ENCODE measurements at places on chromosomes 7 and 10.
A peak's percentile ranks its signal among the peaks of the same experiment; 100 is the strongest.

DNA sequence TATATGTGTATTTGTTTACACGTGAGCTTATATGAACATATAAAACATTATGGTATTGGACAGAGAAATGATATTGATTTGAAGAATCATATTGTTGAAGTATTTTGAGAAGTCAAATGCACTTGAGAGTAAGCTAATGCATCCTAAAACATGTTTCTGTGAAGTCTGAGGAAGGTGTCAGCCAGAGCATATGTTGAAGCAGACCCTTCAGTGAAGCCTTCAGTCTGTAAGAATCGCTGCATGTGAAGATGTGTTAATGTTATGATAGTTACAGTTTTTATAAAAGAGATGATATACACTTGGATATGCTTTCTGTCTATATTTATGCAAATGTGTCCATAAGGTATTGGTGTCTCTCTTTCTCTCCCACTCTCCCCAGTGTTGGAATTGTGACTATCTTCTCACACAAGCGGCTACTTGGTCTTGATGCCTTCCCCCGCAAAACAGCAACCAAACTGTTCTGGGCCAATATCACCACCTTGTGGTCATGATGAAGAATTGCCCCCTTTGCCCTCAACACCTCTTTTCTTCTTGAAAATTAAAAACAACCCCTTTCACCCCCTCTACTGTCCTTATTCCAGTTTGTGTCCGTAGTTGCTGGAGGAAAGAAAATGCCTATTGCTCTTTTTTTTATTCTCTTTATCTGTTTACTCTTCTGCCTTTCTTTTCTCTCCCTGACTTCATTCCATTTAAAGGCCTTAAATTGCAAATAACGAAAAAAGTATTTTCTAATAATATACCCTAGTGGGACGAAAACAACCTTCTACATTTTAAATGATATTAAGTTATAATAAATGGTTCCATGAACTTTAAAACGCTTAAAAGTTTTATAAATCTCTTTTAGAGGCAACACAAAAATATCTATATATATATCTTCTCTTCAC lies 64.9 kb downstream of the IKZF1 start:
- DNase-seq: peak; percentile 60

GRCh38 chr7:80493121-80493849 lies 18.6 kb downstream of the GNAT3 start:
- DNase-seq: no peak

DNA sequence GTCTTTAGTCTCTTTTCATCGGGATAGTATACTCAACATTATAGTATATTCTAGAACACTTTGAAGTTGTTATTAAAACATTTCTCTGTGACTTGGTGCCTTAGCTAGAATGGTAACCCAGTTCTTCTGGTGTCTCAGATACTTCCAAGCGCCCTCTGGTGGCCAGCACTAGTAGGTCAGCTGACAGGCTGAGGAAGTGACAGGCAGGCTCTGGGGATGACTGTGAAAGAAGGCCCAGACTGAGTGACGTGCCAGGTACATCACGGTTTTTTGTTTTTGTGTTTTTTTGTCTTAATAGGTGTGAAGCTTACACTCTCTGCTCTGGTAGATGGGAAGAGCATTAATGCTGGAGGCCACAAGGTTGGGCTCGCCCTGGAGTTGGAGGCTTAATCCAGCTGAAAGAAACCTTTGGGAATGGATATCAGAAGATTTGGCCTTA lies 5.1 kb downstream of the COMTD1 start:
- peak; percentile 91 for DNase-seq

- DNase-seq: peak; percentile 25
Observed at GRCh38 chr7:158783595-158783994, 45.7 kb downstream of the ESYT2 start.

DNA sequence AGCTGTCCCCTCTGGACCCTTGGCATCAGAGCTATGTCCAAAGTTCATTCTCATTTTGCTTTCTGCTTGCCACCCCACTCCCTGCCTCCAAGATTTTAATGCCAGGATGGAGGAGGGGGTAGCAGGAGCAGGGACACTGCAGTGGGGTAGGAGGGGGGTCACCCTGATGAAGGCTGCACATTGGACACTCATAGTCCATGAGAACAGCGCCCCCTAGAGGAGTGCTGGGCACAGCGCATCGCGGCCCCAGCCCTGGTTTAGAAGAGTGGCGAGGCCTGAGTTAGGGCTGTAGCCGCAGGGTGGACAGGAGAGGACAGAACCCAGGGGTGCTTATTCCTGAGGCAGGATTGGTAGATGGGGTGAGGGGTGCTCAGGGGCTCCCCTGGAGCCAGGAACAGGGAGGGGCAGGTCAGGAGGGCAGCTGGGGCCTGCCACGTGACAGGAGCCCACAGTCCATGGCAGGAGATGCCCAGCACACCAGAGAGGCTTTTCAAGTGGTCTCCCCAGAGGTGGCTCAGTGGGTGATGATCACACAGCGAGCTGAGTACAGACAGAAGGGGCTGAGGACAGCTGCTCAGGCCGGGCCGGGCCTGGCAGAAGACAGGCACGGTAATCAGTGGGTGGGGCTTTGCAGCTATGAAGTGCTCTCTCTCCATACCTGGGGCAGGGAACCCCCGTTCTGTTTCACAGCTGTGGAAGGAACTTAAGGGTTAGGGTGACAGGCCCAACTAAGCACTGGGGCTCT lies 71.4 kb downstream of the NEURL1 start:
- no peak for DNase-seq

DNA sequence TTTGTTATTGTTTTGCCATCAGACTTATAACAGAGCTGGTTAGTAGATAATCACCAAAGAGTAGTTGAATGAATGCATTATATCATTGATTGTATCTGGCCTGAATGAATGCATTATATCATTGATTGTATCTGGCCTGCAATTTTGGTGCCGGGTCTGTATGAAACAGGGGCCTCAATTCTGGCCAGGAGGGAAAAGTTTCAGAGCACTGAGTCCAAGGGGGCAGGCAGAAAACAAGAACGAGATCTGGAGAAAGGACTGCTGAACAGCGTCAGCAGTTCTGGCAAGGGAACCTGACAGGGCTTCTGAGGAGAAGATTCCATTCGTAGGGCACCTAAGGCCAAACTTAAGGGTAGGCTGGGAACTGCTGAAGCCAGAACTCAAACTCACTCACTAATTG lies 128.0 kb downstream of the SEMA3C start:
- DNase-seq: no peak

DNA sequence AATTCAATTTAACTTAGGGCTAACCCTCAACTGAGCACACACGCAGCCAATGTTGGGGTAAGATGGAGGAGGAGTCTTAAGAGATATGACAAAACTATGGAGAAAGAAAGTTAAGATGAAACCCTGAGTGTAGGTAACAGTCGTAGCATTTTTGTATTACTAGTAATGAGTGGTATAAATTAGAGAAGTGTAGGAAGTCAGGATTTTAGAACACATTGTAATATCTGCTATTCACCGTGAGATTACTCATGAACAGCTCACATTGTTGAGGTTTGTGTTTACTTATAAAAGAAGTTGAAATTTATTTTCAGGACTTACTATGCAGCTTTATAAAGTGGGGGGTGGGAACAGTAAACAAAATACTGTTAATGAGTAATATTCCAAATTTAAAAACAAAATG lies 107.2 kb downstream of the ARHGAP21 start:
- DNase-seq: no peak

DNA sequence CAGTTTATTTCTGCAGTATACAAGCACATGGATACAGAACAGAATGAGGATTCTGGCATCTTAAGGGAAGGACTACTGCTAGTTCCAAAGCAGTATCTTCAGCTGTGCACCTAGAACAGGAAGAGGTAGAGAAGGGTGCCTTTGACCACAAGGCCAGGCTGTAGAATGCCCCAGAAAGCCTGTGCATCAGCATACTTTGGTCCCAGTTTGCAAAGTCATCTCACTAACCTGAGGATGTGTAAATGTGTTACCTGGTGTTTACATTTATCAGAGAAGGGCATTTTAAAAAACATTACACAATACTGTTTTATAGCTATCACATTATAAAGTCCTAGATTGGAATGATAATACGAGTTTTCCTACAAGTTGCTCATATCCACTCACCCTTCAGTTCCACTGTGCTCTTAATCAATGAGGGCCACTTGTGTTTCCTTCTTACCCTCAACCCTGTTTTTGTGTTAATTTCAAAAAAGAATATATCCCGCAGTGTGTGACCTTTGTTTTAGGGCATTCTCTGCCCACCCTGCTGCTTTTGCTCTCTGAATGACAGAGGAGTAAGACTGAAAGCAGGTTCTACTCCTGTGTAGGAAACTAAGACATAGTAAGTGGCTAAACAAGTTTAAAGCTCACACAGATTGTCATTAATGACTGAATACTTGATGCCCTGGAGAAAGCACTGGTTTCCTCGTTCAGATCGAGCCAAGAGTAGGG lies 3.4 kb downstream of the SLC35G1 start:
- no peak for DNase-seq

DNA sequence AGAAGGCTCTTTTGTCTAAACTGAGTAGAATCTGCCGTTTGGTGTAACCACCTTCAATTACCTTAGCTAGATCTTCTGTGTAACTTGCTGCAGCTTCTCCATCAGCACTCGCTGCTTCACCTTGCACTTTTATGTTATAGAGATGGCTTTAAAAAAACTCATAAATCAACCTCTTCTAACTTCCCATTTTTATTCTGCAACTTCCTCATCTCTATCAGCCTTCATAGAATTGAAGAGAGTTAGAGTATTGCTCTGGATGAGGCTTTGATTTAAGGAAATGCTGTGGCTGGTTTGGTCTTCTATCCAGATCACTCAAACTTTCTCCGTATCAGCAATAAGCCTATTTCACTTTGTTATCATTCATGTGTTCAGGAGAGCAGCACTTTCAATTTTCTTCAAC lies 1131.9 kb upstream of the CELF2 start:
- DNase-seq: no peak

- no peak for DNase-seq
Observed at GRCh38 chr7:118945911-118946682, 721.6 kb downstream of the ANKRD7 start.

GRCh38 chr7:17311194-17311593 lies 12.7 kb downstream of the AHR start:
- DNase-seq: no peak

DNA sequence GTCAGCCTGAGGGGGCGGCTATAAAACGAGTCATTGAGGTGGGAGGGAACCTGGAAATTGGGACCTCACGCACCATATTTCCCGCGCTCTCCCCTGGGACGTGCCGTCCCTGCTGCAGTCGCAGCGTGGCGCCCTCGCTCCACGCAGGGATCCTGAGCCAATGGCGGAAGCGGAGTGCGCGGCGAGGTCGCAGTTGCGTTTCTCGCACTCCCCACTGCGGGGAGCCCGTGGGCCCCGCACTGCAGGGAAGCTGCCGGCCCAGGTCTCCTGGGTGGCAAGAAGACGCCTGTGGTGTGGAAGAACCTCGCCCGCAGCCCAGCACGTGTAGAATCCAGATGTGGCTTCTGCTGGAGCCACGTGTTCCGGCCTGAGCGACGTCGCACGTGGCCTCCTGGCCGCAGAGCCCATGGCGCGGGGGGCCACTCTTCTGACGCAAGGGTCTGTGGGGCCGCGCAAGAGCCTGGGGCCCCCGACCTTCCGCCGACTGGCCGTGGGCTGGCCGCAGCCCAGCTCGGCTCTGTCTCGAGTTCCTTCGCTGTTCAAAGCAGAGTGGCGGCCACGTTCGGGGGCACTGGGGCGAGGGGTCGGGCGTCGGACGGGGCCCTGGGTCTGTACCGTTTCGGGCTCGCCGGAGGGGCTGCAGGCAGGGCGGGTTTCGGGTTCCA lies 26.4 kb downstream of the HIF1AN start:
- peak; percentile 58 for DNase-seq

- DNase-seq: no peak
Observed at GRCh38 chr7:101905203-101905865, 87.9 kb downstream of the CUX1 start.

GRCh38 chr7:38147005-38147404 lies 31.0 kb upstream of the STARD3NL start:
- DNase-seq: no peak

DNA sequence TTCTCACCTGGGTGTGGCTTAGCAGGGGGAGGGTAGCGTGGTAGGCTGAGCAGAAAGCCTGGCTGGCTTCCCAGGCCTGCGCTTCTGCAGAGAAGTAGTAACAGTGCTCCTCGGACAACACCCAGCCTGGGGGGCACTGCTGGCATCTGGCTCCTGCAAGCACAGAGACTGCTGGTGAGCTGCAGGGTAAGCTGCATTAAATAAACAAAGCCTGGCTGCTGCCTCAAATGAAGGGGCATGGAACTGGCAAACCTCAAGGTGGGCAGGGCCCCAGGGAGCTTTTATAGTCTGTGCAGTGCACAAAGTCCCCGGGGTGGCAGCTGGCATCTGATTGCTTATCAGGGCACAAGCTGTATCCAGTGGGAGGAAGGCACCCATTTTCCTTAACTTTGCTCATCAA lies 3.9 kb downstream of the KLRG2 start:
- DNase-seq: no peak

- no peak for DNase-seq
Observed at GRCh38 chr10:6766131-6766801, 186.2 kb upstream of the PRKCQ start.

- no peak for DNase-seq
Observed at GRCh38 chr7:92802406-92802805, 34.0 kb downstream of the CDK6 start.

DNA sequence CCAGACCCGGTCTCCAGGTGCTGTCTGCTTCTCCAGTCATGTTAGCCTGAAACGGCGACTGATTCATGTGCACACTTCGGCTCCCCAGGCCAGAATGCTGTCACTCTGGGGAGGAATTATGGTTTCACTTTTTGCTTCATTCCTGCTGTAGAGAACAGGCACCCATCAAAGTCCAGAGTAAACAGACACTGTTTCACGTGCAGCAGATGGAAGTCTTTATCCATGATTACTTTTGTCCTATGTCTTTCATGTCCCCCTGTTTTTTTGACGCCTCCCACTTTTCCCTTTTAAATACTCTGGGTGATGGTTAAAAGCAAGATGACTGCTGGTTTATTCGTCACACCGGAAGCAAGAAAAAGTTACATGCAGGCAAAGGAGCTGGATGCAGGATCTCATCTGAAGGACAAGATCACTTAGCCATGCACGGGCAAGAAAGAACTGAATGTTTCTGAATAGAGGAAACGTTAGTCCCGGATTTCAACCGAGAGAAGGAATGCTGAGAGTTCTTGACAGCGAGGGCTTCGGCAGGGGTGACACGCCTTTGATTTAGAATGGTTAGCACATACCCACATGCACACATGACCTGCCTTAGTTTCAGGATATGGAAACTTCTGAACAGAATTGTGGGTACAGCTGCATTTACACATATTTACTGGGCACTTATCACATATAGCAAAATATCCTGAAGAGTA lies 250.0 kb upstream of the KLF6 start:
- no peak for DNase-seq

Measured in CD8-positive, alpha-beta T cell (primary cell).